ENCODE measurements at places on chromosomes 1 and 21.

DNA sequence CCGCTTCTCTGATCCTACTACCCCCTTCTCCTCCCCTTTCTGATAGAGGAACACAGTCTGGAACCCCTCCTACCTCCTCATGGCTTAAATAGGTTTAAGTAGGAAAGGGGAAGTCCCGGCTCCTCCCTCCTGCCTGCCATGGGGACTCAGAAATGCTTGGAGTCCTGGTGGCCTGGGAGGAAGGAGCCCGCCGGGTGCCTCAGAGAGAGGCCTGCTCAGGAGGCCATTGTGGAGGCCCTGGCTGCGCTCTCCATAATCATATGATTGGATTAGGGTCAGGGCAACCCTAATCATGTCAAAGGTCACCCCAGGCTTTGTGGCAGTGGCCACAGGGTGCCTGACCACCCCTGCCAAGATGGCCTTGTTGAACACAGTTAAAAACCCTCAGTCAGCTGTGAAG is 29.0 kb downstream of the WNT3A start:
- DNase-seq = no peak

GRCh38 chr21:25464275-25464674 is 143.0 kb downstream of the MRPL39 start:
- no peak for DNase-seq

- peak; percentile 88 for DNase-seq
Observed at GRCh38 chr1:19582318-19582717, 61.8 kb upstream of the NBL1 start.

GRCh38 chr1:230818901-230819300 is 49.4 kb downstream of the C1orf198 start:
- no peak for DNase-seq

- DNase-seq = no peak
Observed at GRCh38 chr1:169914531-169914930, 20.8 kb upstream of the SCYL3 start.

DNA sequence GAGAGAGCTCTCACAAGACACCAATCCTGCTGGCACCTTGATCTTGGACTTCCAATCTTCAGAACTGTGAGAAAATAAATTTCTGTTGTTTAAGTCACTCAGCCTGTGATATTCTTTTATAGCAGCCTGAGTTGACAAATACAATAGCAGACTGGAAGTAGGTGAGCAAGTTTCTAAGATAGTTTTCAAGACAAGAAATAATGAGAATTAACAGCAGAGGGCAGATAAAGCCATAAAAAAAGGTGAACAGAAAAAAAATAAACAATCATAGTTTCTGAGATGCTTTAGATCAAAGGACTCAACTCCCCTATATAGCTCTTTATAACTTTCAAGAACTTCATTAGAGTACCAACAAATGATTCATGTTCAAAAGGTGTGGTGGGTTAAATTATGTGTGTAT is 119.8 kb downstream of the PLPPR5 start:
- DNase-seq = no peak

- DNase-seq = peak; percentile 73
Observed at GRCh38 chr1:85580872-85581801, 576 bp downstream of the CCN1 start.

- no peak for DNase-seq
Observed at GRCh38 chr21:42527489-42528158, 14.0 kb downstream of the SLC37A1 start.

DNA sequence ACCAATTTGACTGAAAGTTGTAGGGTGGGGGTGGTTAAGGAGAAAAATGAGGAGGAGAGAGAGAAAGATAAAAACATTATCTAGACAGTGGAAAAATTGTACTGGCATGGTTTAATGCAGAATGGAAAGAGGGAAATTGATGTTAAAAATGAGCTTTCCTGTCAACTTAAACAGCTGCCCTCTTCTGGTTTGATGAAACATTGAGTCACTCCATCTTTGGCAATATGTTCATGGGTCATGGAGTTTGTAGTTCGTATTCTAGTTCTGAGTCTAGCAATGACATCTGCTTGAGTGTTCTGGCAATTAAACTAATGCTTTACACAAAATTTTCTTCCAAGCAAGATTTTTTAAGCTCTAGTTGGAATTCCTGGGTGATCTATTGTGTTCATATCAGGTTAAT is 9.6 kb downstream of the ZNF648 start:
- no peak for DNase-seq

DNA sequence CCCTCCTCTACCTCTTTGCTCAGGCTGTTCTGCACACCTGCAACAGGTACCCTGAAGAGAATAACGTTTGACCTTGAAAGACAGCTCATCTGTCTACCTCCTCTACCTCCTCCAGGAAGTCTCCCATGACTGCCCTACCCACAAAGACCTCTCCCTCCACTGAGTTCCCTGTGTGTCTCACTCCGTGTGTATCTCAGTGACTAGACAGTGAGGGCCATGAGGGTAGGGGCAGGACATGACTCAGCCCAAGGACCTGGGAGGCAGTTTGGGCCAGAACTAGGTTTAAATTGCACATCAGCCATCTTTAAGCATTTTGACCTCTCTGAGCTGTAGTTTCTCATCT is 32.0 kb upstream of the LRP8 start:
- no peak for DNase-seq

All from iPS-NIHi11 (cell line).